ENCODE measurements at places on chromosomes 7 and 10.

- no peak for DNase-seq
These were observed 592.0 kb downstream of the AUTS2 start for GRCh38 chr7:70190281-70190680.

- no peak for DNase-seq
These were observed 25.4 kb downstream of the CYP2C9 start for GRCh38 chr10:94963901-94964300.

- DNase-seq, result no peak
These were observed 14.1 kb downstream of the NRCAM start for GRCh38 chr7:108442039-108442568.

DNA sequence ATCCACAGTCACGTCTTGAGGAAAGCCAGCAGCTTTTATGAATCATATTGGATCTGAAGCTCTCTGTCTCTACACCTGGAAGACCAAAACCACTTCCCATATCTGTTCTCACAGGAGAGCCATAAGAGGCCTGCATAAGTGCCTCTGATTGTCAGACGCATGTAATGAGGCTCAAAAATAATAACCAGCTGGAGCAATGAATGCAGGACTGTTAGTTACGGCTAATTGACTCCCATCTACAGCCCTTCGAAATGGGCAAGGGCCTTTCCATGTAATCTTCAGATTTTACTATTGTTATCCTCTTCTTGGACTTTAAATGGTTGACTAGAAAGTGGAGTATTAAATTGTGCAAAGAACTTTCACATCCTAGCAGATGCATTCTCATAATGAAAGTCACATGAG is 4.4 kb upstream of the SEMA3C start:
- no peak for DNase-seq

DNA sequence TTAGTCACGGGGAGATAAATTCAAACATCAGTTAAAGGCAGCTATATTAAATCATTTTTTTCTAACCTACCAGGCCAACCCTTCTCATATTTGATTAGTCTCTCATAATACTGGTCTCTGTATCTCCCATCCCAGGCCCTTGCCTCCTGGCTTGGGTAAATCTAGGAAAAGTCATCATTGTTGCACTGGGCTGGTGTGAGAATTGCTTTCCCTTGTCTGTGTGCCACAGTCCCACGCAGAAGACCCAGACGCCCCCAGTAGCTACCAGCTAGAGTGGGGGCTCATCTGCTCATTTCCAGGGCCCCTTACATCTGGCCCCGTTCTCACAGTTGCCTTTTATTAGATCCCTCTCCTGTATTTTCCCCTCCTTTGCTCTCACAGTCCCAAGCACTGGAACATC is 67.6 kb upstream of the VIPR2 start:
- DNase-seq, result no peak

GRCh38 chr10:87053111-87053510 is 33.0 kb downstream of the FAM25A start:
- peak; percentile 54 for DNase-seq

Measured in nucleus accumbens (tissue), 56 donors.